ENCODE measurements at places on chromosomes 12 and 14.

DNA sequence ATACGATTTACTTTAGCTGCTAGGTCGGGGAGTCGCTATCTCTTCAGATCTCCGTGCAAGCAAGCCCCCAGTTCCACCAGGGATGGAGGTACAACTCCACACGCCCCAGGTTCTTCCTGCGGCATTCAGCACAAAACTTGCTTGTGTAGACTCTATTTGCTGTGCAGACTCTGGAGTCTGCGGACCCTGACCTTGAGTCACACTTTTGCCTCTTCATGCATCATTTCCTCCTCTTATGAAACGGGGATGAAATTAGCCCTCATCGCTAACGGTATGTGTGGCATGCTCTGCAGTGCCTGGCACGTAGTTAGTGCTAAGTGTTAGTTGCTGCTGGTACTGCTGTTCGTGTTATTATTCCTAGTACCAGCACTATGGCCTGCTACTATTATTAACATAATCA is 84.4 kb downstream of the TMEM132D start:
- DNase-seq = no peak

DNA sequence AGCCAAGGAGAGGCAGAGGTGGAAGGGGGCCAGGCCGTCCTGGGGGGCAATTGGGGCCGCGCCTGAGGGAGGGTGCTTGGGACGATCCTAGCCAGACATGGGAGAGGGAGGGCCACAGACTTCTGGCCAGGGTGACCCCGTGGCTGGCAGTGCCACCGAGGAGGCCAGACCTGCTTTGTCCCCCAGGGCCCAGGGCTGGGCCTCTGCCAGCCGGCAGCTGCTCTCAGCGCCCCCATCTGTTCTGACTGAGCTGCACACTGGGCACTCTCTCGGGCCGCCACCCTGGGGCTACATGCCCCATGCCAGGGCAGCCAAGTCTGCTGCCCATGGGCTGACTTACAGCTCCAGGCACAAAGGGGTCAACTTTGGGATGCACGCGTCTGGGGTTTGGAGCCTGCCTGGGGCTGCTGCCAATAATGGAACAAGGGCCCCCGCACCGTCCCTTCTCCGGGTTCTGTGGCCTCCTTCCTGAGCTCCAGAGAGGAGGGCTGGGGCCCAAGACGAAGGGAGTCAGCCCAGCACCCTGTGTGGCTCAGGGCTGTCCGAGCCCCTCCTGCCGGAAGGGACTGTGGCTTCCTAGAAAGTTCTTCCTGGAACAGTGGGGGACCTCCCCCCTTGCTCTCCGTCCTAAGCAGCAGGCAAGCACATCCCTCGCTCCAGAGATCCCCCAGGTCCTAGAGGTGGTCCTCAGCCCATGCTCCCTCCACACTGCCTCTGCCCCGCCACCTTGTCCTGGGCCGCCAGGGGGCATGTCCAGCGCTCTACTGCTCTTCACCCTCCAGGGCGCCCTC is 1.1 kb downstream of the ADSS1 start:
- DNase-seq = no peak

DNA sequence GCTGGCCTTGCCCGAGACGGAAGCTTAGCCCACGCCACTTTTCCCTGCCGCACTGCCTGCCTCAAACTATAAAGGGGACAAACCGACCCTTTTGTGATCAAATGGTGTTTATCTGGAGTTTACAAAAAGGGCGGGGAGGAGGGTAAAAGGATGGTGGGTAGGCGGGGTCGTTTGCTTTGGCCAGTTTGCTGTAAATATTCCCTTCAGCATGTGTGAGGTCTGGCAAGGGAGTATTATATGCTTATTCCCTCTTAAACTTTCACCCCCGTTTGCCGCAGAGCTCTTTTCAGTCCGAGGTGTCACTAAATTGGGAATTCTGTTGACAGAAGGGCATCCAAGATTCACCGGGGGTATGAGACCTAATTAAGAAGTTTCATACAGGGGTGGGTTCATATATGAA is 3.8 kb upstream of the TBX3 start:
- no peak for DNase-seq

DNA sequence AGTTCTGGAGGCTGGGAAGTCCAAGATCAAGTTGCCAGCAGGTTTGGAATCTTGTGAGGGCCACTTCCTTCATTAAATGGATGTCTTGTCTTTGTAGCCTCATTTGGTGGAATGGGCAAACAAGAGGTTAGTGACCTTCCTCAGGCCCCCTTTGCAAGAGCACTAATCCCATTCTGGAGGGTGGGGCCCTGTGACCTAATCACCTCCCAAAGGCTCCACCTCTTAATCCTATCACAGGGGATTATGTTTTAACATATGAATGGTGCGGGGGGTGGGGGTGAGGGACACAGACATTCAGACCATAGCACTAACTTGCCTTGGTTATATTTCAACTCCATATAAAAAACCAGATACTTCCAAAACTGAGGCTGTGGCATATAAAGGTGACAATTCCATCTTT is 59.9 kb upstream of the PPP4R3A start:
- DNase-seq = no peak

DNA sequence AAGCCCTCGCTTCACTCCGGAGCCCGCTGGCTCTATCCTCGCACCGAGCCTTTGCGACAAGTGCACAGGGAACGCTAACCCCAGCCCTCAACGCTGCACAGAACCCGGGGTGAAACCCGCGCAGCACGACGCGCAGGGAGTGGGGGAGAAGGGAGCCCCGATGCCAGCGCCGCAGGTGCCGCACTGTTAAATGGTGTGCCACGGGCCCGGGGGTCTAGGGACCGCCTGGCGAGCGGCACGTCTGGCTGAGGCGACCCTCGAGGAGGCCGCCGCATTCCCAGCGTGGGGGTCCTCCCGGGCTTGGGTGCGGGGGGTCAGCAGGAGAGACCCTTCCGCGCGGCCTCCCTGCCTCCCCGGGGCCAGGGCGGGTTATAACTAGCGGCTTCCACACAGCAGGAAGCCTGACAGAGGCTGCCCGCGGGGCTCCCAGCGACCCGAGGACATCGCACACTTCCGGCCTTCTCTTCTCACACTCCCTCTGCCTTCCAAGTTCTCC is 23.8 kb upstream of the LRTM2 start:
- DNase-seq = no peak

DNA sequence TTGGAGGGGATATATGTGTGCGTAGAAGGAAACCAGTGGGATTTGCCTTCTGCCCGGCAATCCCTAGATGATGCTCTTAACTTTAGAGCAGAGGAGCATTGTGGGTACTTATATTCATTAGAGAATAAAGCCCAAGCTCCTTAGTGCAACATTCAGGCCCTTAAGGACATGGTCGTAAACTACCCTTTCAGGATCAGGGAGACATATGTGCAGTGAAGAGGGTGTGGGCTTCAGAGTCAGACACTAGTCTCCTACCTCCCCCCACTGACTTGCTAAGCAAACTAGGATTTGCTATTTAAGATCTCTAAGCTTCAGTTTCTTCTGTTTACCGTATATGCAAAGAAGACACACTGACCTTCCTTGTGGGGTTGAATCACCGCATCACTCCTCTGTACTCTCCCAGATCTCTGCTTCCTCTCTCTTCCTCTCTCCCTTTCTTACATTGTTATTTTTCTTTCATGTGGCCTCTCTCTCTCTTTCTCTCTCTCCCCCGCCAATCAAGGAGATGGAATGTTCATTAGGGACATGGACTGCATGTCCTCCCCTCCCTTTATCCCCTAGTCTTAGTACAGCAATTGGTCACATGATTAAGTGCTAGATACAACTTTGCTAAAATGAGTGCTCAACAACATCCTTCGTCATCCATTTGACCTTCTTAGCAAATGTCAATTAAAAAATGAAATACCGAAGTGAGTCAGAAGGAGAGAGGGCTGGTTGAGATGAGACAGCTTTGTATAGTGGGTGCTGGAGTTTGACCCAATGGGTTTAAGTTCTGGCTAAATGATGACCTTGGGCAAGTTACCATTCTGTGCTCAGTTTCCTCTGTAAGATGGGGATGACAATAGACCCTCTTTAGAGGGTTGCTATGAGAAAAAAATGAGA is 91.7 kb downstream of the TMX1 start:
- no peak for DNase-seq

DNA sequence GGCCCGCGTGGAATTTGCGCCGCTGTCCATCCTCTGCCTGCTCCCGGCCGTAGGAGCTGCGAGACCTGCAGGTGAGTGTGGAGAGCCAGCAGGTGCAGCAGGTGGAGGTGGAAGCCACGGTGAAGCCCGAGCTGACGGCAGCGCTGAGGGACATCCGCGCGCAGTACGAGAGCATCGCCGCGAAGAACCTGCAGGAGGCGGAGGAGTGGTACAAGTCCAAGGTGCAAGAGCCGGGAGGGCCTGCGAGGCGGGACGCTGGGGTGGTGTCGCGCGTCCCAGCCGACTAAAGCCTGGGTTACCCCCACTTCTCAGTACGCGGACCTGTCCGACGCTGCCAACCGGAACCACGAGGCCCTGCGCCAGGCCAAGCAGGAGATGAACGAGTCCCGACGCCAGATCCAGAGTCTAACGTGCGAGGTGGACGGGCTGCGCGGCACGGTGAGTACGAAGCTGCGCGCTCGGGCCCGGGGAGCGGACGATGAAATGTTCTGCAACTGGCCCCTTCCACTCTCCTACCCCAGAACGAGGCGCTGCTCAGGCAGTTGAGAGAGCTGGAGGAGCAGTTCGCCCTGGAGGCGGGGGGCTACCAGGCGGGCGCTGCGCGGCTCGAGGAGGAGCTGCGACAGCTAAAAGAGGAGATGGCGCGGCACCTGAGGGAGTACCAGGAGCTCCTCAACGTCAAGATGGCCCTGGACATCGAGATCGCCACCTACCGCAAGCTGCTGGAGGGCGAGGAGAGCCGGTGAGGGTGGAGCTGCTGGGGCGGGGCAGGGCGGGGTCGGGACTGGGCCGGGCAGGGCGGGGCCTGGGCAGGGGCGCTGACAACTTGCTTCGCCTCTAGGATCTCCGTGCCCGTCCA is 2.1 kb downstream of the PRPH start:
- no peak for DNase-seq

- no peak for DNase-seq
Observed at GRCh38 chr12:26863515-26863914, 30.5 kb upstream of the ITPR2 start.

DNA sequence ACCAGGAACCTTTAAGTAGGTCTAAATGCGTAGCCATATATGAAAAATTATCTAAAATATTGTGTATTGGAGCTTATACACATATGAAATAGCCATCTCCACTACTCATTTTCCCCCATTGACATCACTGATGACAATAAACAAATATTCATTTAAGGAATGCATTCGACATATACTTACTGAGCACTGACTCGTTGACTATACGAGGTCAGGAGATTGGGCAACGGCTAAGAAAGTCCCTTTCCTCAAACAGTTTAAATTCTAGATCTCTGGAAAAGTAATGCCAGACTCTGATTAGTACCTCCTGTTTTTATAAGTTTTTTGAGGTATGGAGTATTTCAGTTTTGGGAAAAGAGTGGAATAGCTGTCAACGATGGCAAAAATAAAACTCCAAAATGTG is 139.4 kb upstream of the DIO2 start:
- no peak for DNase-seq

DNA sequence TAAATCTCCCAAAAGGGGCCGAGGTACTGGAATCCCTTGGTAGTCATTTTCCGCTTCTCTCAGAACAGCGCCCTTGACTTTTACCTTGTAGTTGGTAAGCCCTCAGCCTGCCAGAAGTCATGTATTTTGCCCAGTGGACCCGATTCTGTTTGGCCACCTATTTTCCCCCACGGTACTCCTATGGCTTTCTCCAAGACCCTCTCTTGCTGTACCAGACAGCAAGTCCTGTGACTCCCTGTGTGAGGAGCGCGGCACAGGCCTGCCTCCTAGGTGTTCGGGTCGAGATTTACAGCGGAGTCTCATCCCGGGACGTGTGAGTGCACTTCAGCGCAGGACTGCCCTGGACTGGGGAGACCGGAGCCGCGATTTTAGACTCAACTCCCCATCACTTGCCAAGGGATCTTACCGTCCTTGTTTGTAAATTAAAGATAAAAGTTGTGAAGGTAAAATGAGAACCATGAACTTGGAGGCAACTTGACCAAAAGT is 1.1 kb upstream of the MBD6 start:
- no peak for DNase-seq
